T1000 (cell line): ENCODE measurements at places on chromosomes 2 and 18.

- DNase-seq = peak; percentile 37
Observed at GRCh38 chr2:7119132-7119835, 202.1 kb downstream of the RNF144A start.

- no peak for DNase-seq
Observed at GRCh38 chr2:236874866-236875481, 210.7 kb upstream of the COPS8 start.

DNA sequence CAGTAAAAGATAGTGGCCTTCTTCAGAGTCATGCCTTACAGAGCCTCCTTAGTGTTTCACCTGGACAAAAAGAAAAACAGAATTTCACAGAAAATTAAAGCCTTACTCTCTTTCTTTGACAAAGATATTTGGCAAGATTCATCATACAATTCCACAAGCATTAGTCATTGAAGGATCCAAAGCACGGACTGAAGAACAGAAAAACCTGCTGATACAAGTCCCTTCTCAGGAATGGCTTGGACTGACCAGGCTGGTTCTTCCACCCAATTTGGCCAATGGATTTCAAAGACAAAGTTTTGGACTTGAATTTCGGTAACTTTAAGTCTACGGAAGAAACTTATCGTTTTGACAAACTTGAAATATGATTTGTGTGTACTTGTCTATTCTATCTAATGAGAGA lies 39.1 kb upstream of the GALNT3 start:
- no peak for DNase-seq

- no peak for DNase-seq
Observed at GRCh38 chr2:66840321-66841002, 405.5 kb downstream of the MEIS1 start.

DNA sequence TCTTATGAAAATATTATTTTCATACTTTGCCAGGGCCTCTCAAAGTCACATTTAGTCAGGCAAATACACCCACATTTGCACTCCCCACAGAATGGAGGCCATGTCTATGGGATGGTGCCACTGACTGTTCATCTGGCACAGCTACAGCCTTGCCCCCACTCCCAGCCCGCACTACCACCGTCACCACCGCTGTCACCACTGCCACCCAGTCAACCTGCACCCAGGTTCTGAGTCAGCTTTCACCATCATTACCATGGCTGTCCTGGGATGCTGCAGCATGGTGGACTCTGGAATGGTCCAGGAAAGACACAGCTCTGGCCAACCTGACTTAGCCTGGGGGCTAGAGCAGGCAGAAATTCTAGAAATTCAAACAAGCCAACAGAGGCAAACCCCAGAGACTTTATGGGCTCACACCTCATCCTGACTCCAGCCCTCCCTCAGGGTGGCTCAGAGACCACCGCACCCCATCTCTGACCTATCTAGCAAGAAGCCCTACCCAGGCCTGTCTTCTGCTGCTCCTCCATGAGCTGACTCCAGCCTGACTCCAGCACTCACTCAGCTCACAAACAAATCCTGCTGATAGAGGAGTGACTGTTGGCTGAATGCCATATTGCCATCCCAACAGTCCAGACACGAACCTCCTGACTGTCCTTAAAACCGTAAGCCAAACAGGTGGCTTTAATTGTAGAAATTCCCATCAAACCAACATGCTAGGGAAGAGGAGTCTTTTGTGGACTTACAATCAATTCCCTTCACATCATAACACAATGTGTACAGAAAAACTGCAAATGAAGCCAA lies 28.0 kb downstream of the DNER start:
- no peak for DNase-seq

DNA sequence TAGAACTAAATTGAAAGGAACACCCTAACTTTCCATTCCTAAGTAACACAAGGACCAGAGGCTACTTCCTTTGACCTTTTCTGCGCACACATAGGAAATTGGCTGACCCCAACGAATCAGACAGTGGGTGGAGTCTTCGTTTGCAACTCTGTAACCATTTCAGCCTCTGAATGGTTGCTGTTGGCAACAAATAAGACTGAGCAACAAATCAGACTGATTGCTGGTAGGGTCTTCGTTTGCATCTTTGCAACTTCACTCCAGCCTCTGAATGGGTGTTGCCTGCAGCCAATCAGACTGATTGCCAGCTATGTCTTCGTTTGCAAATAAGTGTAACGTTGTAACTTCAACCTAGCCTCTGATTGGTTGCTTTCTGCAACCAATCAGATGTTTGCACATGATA lies 34.6 kb downstream of the USP40 start:
- DNase-seq = no peak

GRCh38 chr2:209391776-209392401 lies 32.0 kb upstream of the MAP2 start:
- no peak for DNase-seq

- DNase-seq = no peak
Observed at GRCh38 chr2:113060396-113060795, 1.4 kb downstream of the IL36RN start.

DNA sequence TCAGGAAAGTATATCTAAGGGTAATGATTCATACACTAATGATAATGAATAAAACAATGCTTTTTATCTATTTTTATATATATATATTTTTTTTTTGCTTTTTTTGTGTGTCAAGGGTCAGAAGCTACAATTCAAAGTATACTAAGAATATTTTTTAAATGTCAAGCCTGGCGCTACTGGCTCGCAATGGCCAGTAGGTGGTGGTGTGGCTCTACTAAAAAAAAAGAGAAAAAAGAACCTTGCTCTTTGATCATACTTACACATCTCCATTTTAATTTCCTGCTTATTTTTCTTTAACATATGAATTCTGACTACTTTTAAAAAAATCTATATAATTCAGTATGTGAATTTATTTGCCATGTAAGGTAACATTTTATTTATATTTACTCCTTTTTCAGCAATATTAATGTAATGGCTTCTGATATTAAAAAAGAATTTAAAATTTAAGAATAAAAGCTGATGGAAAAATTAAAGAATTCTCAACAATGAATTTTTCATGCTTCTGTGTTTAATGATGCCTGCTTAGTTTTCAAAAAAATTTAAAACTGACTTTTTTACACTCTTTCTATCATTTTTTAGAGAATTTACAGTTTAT lies 232.9 kb downstream of the GULP1 start:
- no peak for DNase-seq

DNA sequence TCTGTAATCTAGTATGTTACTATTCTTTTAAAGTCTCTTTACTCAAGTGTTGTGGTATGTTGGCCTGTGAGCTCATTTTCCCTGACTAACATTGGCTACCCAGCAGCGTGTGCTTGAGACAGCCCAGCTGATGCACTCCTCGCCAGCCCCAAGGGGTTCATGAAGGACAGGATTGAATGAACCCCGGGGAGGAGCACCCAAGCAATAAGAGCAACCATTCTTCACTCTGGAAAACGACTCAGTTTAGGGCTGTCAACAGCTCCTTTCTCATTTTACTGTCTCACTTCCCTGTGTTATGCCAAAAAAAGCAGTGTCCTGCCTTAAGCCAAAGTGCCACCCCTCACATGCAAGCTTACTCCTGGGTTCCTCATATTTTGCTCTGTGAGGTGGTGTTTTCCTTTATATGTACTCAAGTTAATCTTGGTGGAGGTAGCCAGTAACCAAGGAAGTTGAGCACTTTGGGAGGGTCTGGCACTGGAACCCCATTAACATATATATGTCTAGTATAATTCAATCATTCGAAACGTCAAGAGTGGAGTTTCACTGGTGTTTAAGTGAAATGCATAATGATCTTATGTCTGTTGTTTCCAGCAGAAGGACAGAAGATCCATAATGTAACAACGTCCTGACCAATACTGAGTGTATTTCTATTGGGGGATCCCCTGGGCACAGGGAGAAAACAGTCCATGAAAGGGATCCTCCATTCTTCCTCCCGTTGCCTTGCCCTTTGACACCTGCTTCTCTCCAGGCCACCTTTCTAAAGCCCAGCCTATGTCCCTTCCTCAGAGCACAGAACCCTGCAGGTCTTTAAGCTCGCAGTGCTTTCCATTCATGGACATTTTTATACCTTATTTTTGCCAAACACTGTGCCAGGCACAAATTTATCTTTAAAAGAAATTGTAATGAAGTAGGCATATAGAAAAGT lies 43.2 kb downstream of the ATIC start:
- no peak for DNase-seq

DNA sequence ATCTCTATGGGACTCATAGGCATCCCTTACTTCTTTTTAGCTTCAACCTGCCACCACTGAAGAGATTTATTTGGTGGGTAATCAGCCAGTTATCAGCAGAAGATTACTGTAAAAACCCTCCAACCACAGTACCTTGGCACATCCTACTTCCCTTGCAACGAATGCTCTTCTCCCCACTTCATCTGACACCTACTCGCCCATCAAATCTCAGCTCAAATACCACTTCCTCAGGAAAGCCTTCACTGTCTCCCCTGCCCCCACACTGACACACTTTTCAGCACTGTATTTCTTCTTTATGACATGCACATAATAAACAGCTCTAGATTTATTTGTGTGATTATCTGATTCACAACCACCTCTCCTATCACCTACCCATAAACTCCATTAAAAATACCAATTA lies 3.1 kb downstream of the KDSR start:
- no peak for DNase-seq

DNA sequence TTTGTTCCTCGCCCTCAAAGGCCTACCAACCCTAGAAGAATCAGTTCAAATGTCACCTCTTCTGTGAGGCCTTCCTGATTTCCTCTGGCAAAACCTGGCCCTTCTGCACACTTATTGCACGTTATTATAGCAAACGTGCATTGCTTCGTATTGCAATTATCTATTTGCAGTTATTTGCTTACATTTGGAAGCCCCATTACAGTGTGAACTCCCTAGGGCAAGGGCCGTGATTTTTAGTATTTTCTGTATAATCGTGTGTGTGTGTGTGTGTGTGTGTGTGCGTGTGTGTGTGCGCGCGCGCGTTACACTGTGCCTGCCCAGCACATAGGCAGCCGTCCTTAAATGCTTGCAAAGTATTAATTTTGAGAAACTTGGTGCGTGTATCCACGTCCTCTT lies 460 bp upstream of the SEMA4F start:
- no peak for DNase-seq

GRCh38 chr2:135818937-135819610 lies 17.9 kb downstream of the LCT start:
- no peak for DNase-seq

- no peak for DNase-seq
Observed at GRCh38 chr2:156196031-156196430, 136.5 kb downstream of the NR4A2 start.

DNA sequence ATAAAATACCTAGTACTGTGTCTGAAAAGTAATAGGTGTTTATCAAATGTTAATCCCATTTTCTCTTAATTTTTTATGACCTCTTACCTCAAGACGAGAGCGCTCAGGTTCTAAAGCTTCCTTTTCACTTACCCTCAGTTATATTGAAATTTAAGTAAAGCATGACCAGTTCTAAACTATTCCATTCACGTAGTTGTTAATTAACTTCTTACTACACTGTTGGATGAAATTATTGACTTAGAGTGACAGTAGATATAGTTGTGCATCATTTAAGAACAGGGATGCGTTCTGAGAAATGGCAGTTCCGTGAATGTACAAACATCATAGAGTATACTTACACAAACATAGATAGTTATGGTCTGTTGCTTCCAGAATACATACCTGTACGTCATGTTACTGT lies 20.1 kb upstream of the HTR2B start:
- no peak for DNase-seq

DNA sequence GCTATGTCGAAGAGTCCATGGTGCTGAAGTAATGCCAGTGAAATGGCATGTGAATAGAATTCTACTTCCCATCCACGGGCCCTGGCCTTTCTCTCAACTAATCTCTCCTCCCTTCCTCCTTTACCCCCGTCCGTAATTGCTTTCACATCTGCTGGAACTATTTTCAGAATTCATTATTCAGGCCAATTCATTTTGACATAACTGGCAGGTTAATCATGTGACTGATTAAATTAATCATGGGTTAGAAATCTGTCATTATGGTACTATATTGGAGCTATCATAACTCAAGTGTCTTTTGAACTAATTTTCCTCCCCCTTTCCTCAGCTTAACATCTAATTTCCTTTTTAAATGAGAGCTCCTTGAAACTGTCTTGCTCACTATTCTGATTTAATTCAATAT lies 66.9 kb downstream of the ZDBF2 start:
- no peak for DNase-seq

GRCh38 chr2:144520756-144521487 lies 1.0 kb upstream of the ZEB2 start:
- DNase-seq = no peak

GRCh38 chr2:74876081-74876886 lies 42.4 kb downstream of the HK2 start:
- no peak for DNase-seq

GRCh38 chr2:6448893-6449292 lies 416.8 kb downstream of the CMPK2 start:
- no peak for DNase-seq

DNA sequence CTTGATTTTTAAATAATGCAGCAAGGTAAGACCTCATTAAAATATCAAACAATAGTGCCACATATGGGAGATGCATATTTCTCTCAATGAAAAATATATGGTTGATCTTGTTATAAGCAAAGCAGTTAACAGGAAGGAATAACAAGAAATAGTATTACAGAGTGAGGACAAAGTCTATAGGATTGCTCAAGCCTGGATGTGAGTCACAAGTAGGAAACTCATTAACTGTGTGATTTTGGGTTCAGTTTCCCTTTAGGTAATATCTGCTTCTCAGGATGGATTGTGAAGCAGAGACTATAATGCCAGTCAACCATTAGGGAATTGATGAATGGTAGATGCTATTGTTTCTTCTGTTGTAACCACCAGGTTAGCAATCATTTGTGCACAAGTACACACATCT lies 42.9 kb upstream of the SPHKAP start:
- no peak for DNase-seq

DNA sequence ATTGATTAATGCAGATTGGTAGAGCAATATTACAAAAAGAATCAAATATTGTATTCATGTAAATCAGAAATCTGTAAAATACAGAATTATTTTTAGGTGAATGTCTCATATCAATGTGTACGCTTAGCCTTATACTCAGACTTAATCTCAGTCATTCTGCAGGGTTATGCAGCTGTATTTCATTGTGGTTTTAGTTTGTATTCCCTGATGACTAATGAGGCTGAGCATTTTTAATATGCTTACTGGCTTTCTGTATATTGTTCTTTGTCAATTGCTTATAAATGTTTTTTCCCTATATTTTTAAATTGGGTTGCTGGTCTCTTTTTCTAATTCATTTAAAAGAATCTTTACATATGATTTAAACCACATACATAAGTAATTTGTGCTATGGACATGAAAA lies 50.1 kb downstream of the CDH19 start:
- no peak for DNase-seq
